Right lobe of liver (tissue), 6 donors: ENCODE measurements at places on chromosomes 12 and 14. TPM values are rescaled to one million over a fixed set of nuclear protein-coding genes. Genes with fewer than 3 reads are reported as not detected.

DNA sequence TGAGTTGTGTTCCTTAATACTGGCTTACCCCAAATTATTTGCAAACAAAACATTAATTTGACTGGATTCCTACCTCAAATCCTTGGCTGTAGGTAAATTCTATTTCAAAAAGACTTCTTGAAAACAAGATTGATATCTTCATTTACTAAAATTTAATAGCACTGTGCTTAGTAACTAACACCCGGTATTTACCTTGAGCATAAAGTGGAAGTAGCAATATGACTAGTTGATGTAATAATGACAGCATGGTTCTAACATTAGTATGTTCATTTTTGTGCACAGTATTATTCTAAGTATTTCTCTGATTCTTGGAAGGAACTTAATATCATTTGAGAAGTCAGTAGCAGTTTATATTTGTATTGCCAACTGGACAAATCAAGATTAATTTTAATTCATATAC, 96.8 kb downstream of the PPHLN1 start:
- no peak overlapping the region for H3K4me3 ChIP-seq
- H3K4me1 ChIP-seq, result peaks cover 6% of the 10 kb centered on the region
- no peak overlapping the region for H3K27ac ChIP-seq
- H3K27me3 ChIP-seq, result no peaks in the 10 kb centered on the region
- H3K36me3 ChIP-seq, result no peaks in the 10 kb centered on the region

DNA sequence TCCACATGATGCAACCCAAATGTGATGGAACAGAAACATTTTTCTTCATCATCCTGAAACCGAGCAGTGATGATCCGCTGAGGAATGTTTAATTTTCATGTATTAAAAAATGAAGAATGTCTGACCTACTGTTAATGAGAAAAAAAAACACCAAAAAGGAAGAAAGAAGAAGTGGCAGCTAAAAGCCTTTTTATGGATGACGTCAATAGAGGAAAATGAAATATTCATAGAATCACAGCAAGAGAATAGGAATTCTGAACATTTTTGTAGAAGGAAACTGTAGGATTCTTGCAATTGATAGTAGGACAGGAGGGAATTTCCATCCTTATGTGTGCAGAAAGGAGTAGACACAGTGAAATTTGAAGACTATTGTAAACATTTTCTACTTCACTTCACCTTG, 112.9 kb downstream of the PRKCH start:
- no peaks in the 10 kb centered on the region for H3K4me1 ChIP-seq
- no peaks in the 10 kb centered on the region for H3K36me3 ChIP-seq
- DNase-seq, result no peak
- H3K27me3 ChIP-seq, result no peaks in the 10 kb centered on the region
- no peak overlapping the region for H3K4me3 ChIP-seq

- H3K27me3 ChIP-seq, result no peaks in the 10 kb centered on the region
- H3K4me3 ChIP-seq, result no peak overlapping the region
- no peak overlapping the region for H3K27ac ChIP-seq
- DNase-seq, result no peak
- H3K4me1 ChIP-seq, result no peaks in the 10 kb centered on the region
These were observed 501.1 kb downstream of the NAV3 start for GRCh38 chr12:78331753-78332152.

DNA sequence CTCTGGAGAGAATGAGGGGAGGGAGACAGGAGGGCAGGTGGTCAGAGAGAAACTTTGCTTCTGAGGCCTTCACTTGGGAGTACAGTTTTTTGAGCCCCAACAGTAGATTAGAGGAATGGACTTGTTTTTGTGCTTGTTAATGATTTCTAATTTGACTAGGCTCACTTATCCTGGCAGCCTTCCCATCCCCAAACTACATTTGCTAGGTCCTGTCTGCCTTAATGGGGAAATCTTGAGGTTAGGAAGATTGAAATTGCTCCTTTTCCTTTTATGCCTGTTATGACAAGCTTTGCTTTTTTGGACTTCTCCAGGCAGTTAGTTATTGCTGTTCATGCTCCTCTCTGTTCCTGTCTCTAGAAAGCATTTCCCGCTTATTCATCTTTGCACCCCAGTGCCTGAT, 37.7 kb downstream of the SYNE2 start:
- H3K4me1 ChIP-seq, result peaks cover 43% of the 10 kb centered on the region
- no peaks in the 10 kb centered on the region for H3K27me3 ChIP-seq
- no peak for DNase-seq
- H3K27ac ChIP-seq, result no peak overlapping the region

The CACNB3 gene
- 1.2 TPM for total RNA-seq

DNA sequence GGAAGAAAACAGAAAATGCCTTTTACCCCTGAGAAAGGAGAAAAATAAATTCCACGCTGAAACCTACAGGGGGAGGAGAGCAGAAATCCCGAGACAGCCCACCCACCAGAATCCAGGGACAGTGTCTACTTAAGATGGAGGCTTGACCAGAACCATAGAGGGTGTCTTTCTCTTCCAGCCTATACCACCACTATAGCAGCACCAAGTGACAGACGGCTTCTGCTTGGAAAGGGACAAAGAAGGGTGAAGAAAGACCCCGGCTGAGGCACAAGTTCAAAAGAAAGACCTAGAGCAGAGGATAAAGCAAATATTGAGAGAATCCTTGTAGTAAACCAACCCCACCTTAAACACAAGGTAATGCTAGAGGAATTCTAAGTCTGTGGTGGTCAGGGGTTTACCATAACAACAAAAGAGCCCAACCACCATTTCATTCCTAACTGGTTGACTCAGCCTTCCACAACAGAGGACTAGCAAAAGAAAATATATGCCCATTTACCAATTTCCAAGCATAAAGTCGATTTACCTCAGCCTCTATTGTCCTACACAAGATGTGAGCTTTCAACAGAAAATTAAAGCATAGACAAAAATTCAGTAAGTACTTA, 105.3 kb upstream of the FOXG1 start:
- H3K27me3 ChIP-seq, result no peaks in the 10 kb centered on the region
- no peak overlapping the region for H3K27ac ChIP-seq
- no peak overlapping the region for H3K4me3 ChIP-seq
- no peaks in the 10 kb centered on the region for H3K4me1 ChIP-seq

The VRTN gene
- total RNA-seq, result not detected

The TPH2 gene
- total RNA-seq, result not detected

DNA sequence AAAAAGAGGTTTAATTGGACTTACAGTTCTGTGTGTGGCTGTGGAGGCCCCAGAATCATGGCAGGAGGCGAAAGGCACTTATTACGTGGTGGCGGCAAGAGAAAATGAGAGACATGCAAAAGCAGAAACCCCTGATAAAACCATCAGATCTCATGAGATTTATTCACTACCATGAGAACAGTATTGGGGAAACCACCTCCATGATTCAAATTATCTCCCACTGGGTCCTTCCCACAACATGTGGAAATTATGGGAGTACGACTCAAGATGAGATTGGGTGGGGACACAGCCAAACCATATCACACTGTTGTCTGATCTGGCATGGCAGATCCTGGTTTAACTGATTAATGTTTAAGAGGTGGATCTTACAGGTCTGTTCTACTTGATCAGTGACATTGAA, 5.6 kb downstream of the DDX47 start:
- no peak overlapping the region for H3K4me3 ChIP-seq
- no peaks in the 10 kb centered on the region for H3K4me1 ChIP-seq
- H3K27me3 ChIP-seq, result no peaks in the 10 kb centered on the region
- peaks cover 7% of the 10 kb centered on the region for H3K36me3 ChIP-seq

The CMTM5 gene
- total RNA-seq, result not detected

DNA sequence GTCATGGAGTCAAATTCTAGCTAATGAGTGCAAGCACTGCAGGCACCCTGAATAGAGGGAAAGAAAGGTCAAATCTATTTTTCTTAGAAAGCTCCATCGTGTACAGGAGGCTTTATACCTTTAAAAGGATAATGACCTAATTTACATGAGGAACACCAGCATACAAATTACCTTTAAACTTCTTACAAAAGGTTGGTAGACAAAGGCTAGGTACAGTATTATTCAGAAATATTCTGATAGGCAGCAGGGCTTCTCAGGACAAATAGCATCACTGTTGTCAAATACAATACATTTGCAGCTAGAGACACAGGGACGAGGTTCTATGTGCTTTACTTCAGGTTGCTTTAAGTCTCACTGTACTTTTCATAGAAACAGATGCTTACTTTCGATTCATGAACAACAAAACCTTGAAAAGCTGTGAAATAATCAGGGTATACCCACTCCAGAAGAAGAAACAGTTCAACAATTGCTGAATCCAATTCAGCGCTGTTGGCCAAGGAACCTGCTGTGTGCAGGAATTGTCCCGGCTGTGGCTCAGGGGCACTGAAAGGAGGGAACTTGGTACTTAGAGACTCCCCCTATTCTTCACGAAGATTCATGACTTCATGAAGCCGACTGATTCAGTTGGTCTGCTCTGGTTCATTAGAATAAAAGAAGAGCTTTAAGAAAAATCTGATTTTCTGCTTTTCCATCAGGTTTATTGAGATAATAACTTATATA, 252.9 kb downstream of the PRKD1 start:
- no peaks in the 10 kb centered on the region for H3K4me1 ChIP-seq
- H3K4me3 ChIP-seq, result no peak overlapping the region
- H3K27ac ChIP-seq, result no peak overlapping the region
- DNase-seq, result no peak
- no peaks in the 10 kb centered on the region for H3K36me3 ChIP-seq

DNA sequence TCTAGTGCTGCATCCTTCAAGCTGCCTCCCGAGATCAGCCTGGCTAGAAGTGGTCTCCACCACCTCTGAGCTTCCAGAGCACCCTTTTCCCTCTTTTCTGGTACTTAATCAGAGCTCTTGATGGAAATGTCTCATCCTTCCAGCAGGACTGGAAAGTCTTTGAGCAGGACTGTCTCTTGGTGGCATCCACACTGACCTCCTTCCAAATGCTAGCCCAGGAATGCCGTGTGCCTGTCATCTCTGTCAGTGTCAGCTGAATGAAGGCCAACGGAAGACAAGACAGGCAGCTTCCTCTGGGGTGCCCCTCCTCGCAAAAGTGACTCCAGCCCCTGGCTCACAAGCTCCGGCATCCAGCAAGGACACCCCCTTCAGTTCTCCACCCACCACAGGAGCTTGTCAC, 171.3 kb upstream of the FKBP4 start:
- no peak overlapping the region for H3K27ac ChIP-seq
- H3K36me3 ChIP-seq, result no peaks in the 10 kb centered on the region
- no peaks in the 10 kb centered on the region for H3K27me3 ChIP-seq
- DNase-seq, result no peak
- H3K4me1 ChIP-seq, result no peaks in the 10 kb centered on the region
- no peak overlapping the region for H3K4me3 ChIP-seq
